Activated effector memory CD4-positive, alpha-beta T cell treated with Interleukin-2 at 50 U/mL for 16 hours (primary cell): ENCODE measurements at places on chromosomes 3 and 15.

DNA sequence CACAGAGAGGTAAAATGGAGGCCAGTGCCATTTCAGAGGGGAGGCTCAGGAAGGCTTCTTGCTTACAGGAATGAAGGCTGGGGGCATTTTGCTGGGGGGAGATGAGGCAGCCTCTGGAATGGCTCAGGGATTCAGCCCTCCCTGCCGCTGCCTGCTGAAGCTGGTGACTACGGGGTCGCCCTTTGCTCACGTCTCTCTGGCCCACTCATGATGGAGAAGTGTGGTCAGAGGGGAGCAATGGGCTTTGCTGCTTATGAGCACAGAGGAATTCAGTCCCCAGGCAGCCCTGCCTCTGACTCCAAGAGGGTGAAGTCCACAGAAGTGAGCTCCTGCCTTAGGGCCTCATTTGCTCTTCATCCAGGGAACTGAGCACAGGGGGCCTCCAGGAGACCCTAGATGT is 39.9 kb downstream of the MESD start:
- DNase-seq, result no peak

DNA sequence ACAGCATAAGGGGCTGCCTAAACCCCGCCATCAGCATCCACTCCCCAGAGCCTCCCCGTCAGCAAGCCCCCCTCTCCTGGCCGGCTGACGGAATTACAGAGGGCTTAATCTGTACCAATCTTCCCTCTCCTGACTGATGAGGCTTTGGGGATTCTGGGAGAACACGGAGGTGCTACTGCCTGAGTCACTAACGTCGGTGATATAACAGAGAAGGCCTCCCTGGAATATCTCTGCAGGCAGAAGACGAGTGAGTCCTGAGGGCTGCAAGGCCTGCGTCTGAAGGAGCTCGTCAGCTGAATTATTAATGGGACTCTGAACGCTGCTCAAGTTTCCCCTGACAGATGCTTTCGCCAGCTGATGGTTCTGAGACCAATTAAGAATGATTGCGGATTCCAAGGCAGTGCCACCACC is 147.7 kb downstream of the XXYLT1 start:
- DNase-seq, result no peak

- DNase-seq, result no peak
Measured at GRCh38 chr3:16362770-16363169, 97.8 kb downstream of the OXNAD1 start.

DNA sequence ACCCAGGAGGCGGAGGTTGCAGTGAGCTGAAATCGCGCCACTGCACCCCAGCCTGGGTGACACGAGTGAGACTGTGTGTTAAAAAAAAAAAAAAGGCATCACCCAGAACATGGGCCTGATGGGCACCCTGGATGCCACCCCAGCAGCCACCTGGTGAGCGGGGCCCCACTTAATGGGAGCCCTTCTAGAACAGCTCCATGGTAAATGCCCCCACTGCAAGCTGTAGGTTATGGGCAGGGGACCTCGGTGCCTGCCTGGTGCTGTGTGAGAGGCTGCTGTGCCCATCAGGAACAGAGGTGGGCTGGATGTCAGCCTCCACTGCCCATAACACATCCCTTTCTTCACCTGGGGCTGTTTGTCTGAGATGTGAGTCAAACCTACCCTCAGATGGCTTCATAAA is 156.2 kb upstream of the MEF2A start:
- DNase-seq, result no peak

- DNase-seq, result no peak
Measured at GRCh38 chr3:4140921-4141320, 162.2 kb upstream of the SETMAR start.

DNA sequence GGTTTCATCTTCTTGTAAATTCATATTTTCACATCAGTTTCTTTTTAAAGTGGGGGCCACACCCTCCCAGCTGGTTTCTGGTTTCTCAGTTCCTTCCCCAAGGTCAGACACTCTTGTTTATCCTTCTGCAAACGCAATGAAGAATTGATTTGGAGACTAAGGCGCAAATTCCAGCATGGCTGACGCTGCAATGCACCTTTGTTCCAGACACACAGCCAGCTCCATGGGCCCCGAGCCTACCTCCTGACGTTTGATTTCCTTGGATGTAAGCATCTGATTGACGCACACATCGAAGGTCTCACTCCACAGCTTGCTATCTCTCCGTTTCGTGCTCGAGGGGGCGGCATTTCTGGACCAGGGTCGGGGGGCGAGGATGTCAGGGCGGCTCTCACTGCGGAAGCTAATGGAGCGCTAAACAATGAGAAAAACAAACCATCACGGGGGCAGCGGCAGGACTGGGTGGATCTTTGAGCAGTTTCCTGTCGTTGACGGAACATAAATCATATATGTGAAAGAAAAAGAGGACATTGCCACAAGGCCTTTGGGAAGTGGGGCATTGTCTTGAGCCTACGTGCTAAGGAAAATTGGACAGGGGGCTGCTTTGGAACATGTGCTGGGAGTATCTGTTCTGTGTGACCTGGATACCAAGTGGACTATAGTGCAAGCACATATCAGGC is 46.9 kb downstream of the ARHGEF3 start:
- DNase-seq, result peak; percentile 11

GRCh38 chr3:197380786-197381185 is 82.4 kb upstream of the DLG1 start:
- no peak for DNase-seq

- DNase-seq, result no peak
Measured at GRCh38 chr15:47937834-47938233, 183.0 kb upstream of the SLC24A5 start.

GRCh38 chr3:174821477-174821876 is 37.7 kb upstream of the NAALADL2 start:
- DNase-seq, result no peak

DNA sequence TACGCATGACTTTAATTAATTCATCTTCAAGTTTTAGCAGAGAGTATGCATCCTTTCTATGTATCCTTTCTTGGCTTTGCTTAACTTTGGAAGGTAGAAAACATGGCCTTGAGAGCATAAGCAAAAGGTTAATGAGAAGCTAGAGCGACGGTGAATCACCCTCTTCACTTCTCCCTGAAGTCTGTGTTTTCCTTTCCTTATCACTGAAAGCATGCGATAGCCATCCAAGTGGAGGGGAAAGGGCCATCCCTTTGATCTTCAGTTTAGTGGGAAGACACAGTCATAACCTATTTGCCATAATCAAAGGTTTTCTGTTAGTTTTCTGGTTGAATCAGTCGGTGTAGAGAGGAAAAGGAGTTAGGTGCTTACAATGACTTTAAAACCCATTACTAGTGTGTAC is 354.0 kb upstream of the ROBO2 start:
- DNase-seq, result no peak

DNA sequence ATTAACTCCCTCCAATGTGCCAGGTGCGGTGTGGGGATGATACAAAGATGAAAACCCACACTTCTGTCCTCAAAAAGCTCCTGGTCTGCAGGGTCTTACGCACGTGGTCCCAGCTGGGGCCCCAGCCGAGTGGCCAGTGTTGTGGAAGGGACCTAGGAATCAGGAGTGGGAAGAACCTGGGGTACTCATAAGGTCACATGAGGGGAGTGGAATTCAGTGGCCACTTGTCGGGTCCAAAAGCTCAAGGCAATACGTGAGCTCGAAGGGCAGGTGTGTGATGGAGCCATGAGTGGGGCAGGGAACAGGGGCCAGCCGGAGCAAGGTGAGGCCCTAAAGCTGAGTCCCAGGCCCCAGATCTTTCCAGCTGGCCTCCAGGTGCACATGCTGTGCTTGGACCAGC is 260.0 kb upstream of the LYSMD4 start:
- DNase-seq, result no peak

GRCh38 chr15:33169625-33170024 is 24.9 kb downstream of the FMN1 start:
- no peak for DNase-seq

DNA sequence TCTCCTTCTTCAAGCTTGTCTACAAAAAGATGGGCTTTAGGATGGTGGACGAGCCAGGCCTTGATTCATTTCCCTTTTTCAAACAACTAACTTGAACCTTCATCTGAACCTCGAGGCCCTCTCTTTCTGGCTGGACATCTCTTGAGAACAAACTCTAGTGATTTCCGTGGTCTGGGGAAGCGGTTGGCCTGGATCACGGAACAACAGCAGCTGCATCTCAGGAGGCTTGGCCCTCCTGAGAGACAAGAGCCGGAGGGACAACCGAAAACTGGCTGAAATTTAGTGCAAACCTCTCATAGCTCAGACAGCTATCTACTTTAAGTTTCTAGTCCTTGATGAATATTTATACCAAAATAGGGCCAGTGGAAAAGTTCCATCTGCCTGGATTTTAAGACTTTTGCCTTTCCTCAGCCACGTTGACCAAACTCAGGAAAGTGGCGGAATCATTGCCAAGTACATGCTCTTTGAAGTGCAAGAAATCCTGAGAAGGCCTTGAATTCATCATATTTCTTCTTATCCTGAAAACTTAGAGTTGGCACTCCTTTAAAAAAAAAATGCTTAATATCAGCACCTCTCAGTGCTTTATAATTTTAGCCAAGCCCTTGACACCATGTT is 14.5 kb downstream of the LMCD1 start:
- DNase-seq, result no peak

DNA sequence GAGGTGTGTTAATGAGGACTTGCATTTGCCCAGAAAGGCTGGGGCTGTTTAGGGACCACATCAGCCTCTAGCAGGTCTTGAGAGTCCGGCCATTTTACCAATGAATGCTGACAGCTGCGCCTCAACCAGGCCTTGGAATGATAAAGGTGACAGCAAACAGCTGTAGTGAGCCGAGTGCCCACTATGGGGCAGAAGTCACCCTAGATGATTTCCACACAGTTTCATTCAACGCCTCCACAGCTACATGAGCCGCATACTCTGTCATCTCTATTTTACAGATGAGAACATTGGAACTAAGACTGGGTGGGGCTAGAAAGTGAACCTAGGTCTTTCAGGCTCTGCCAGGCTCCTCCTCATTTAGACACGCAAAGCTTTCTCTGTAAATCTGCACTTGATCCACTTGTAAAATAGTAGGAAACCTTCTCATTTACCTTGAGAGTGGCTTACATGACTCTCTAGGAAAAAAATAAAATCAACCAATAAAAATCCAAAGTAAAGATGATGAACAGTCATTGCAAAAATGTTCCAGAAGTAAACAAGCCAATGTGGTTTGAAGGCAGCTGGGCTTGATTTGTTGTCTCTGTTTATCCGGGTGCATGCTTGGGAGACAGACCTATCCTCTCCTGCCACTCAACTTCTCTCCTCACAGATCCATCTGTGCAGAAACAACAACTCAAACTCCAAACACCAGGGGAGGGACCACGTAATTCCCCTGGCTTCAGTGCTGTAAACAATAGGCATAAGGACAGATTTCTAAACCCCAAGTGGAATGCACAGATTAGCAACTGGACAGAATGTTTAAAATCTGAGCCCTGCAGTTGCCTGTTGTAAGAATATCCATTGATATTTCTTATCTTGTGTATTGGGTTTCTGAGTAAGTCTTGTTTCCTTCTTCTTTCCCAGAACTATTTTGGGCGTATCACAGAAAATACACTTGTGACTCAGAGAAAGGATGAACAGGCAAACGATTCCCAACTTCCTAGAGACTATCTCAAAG is 31.5 kb upstream of the LDHAL6B start:
- DNase-seq, result no peak

- DNase-seq, result no peak
Measured at GRCh38 chr15:38002883-38003477, 68.5 kb downstream of the TMCO5A start.

DNA sequence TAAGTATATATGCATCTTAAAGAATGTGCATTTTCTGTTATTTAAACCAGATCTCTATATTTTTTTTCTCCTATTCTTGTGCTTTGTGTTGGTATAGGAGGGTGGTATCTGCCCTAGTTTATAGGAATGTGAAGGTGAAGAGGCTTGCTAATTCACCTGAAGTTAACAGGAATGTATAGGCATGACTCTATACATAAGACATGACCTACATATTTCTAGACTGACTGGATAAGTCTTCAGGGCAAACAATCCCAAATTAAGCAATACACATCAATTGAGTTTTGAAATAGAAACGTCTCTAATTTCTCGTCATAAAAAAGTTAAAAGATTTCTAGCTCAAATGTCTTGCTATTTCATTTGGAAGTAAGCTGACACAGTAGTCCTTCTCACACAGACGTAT is 410.0 kb downstream of the DIPK2A start:
- no peak for DNase-seq

DNA sequence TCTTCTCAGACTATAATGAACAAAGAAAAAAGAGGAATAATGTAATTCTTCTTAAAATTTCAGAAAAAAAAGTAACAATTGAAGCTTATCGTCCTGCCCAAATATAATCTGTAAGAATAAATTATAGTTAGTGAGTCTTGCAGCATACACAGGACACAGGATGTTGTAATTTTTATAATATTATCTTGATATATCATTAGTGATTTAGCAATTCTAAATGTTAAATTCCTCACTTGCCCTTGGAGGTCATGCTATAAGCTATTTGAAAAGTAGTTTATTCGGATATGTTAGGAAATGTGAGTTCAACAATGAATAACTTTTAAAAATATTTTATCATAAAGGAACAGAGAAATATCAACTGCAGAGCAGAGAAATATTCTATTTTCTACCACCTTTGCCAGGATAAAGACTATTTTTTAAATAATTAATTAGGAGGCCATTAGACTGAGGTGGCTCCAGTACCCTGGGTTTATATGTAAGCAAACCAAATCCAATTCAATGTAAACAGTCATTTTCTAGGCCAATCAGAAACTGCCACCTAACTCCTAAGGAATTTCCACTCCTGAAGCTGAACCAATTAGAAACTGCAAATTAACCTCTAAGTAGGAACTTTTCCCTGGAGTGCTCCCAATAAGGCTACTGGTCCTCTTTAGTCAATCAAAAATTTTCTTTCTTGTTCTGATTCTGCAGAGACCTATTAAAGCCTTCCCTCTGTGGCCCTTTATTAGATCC is 1109.3 kb downstream of the ROBO2 start:
- no peak for DNase-seq

DNA sequence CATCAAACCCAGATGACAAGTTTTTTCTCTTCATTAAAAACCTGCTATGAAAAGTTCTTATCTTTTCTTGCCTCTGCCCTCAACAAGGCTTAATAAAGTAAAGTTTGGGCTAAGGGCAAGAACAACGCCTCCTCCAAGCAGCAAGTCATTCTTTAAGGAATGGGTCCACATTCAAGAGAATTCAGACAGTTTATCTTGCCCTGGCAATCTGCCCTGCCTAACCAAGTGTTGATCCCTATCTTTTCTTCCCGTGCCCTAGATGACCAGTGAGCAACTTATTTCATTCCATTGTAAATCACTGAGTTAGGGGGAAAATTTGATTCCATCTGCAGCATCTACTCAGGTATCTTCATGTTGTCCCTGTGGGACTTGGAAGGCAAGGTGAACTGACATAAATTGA is 370.3 kb upstream of the DPPA4 start:
- no peak for DNase-seq

GRCh38 chr3:169342652-169343505 is 320.6 kb downstream of the MECOM start:
- DNase-seq, result no peak

- DNase-seq, result no peak
Measured at GRCh38 chr3:177960722-177961121, 575.5 kb upstream of the KCNMB2 start.

GRCh38 chr3:88041005-88041404 is 17.8 kb downstream of the CGGBP1 start:
- no peak for DNase-seq
